Substantia nigra (tissue), 51 donors: ENCODE measurements at places on chromosomes 7 and 10.

GRCh38 chr10:4763960-4764428, 62.0 kb upstream of the AKR1E2 start:
- DNase-seq: no peak

DNA sequence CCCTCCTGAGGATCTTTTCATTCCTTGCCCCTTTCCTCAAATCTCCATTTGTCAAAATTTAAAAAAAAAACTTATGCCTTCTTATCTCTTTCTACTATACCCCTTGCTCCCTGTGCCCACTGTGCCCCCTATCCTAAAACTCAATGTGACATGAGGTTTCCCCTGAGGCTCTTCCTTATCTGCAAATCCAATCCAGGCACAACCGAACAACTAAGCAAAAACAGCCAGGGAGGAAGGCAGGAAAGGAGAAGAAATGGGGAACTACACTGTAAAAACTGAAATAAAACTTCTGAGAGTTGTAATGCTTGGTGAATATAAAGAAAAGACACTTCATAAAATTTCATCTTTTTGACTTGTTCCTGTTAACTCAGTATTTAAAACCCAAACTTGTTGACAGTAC, 54.2 kb downstream of the CRPPA start:
- no peak for DNase-seq

DNA sequence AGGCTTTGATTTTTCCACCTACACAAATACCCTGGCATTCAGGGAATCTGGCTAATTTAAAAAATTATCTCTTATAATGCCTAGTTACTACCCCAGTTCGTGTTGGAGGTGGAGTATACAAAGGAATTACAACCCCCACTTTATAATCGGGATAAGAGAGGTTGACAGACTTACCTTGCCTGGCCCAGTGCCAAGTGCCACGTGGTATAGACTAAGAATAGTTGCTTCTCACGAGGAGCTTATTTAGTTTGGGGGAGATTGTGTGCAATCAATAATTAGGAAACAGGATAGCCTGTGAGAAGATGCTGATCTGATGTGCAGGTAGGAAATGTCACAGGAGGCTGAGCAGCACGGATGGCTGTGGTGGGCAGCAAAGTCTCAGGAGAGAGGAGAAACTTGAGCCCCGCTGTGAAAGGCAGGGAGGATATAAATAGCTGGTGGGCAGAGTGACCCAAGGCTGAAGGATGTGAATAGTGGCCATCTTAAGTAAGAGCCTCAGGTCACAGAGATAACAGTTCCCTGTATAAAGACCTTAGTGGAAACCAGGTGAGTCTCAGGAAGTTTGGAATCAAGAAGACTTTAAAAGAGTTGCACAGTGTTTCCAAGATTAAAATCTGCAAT, 11.3 kb upstream of the ATXN7L1 start:
- DNase-seq: no peak

- no peak for DNase-seq
Measured at GRCh38 chr7:104341546-104341945, 13.1 kb downstream of the LHFPL3 start.

DNA sequence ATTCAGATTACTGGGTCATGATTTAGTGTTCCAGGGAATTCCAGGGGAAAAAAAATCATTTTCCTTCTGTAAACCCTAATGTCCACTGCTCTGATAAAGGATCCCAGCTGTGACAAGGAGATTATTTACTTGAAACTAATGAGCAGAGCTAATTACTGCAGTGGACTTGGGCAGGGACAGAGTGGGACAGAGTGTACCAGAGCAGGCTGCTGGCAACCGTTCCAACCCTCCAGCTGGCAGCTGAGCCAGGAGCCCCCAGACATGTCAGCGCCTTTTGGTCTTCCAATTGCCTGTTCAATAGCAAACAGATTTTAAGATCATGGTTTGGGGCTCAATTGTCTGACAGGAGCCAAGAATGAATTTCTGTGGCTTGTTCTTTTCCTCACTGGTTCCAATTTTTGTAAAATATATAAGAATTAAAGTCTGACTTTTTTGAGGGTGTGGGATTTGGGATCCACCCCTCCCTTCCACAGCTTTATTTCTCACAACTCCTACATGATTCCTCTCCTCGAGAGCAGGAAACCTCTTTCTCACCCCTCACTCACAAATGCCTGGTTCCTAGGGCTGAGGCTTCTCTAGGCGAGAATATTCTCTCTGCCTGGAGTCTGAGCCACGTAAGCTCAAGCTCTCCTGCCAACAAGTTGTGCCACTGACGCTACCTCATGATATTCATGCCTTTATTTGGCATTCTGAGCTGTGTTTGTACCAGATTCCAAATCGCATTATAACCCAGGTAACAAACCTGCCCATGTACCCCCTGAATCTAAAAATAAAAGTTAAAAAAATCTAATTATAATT, 20.6 kb upstream of the FAM180A start:
- DNase-seq: no peak

GRCh38 chr7:45917658-45918057, 3.4 kb downstream of the IGFBP3 start:
- DNase-seq: peak; percentile 81

- no peak for DNase-seq
Measured at GRCh38 chr10:76436401-76436811, 1005.0 kb downstream of the LRMDA start.

DNA sequence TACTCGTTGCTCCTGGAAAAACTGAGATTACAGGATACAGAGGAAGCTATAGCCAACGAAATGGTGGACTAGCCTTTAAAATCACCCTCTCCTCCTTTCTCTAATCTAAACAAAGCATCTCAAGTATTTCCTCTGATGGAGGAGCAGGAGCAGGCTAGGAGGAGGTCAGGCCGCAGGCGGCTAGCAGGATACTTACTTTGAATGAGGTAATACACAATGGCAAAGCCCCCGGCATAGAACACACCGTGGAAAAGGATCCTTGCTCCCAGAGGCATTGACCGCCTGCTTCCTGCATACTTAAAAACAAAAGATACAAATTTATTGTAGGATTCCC, 64.4 kb downstream of the STK17A start:
- DNase-seq: no peak

GRCh38 chr10:89209718-89210117, 2.6 kb upstream of the CH25H start:
- no peak for DNase-seq

DNA sequence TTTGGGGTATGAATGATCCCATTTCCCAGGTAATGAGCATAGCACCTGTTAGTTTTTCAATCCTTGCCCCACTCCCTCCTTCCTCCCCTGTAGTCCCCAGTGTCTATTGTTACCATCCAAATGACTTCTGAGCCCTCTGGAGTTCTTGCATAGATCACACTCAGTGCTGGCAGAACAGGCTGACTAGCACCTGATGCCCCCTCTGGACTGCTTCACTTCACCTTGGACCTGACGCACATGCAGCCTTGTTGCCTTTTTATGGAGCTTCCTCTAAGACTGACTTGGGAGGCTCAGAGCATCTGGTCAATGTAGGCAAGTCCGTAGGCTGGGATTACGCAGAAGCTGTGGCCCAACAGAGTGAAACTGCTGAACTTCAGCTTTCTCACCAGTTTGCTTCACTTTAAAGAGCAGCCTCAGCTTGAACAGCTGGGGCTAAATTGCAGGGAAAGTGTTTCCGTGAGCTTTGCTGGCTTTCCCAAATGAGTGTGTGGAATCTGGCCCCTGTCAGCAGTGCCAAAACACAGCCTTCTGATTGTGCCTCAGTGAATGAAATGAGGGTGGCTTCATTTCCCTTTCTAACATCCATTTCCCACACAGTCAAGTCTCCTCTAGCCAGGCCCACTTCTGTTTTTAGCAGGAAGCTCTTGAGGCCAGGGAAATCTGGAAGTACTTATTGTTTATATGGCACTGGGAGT, 48.5 kb downstream of the NXPH1 start:
- no peak for DNase-seq

- no peak for DNase-seq
Measured at GRCh38 chr10:23474081-23474480, 35.2 kb downstream of the OTUD1 start.

- no peak for DNase-seq
Measured at GRCh38 chr7:42753367-42753766, 158.5 kb downstream of the C7orf25 start.

GRCh38 chr7:66950763-66951162, 29.7 kb downstream of the TMEM248 start:
- DNase-seq: no peak

DNA sequence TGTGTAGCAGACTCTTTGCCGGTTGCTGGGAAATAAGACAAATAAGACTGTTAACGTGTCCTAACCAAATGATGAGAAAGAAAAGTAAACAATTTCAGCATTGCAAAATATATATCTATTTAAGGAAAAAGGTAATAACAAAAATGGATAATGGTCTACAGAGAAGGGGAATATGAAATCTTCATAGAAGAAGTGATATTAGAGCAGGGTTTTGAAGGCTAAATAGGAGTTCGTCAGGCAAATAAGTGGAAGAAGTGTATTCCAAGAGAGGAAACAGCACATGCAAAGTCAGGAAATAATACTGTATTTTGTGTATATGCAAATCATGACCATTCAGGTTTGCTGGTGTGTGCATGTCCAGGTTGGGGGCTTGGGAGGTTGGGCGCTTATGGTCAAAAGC, 55.3 kb upstream of the OSBPL3 start:
- no peak for DNase-seq

DNA sequence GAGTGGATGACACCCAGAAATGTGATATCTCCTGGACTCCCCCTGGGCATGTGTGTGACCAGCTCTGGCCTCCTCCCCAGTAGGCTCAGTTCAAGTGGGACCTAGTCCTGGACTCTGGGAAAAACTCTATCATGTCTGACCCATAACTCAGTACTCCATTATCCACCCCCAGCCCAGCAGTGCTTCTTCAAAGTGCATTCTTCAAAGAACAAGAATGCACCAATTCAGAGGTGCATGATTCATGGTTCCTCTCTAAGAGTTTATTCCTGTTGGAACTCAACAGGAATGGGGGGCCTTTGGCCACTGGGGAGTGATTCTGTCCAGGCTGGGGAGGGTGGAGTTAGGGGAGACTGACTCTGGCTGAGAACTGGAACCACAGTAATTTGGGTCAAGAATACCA, 173.6 kb upstream of the CXCL12 start:
- DNase-seq: no peak
